ENCODE measurements at places on chromosomes 1 and 21.
A peak's percentile ranks its signal among the peaks of the same experiment; 100 is the strongest.

DNA sequence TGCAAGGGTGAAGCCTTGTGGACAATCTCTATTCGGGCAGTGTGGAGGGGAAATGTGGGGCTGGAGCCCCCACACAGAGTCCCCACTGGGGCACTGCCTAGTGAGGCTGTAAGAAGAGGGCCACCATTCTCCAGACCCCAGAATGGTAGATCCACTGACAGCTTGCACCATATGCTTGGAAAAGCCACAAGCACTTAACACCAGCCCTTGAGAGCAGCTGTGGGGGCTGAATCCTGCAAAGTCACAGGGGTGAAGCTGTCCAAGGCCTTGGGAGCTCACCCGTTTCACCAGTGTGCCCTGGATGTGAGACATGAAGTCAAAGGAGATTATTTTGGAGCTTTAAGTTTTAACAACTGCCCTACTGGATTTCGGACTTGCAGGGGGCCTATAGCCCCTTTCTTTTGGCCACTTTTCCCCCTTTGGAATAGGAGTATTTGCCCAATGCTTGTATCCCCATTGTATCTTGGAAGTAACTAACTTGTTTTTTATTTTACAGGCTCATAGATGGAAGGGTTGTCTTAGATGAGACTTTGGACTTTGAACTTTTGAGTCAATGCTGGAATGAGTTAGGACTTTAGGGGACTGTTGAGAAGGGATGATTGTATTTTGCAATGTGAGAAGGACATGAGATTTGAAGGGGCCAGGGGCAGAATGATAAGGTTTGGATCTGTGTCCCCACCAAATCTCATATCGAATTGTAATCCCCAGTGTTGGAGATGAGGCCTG, 16.3 kb upstream of the COL6A1 start:
- no peaks in the 10 kb centered on the region for H3K27me3 ChIP-seq
- DNase-seq = no peak
- no peak overlapping the region for H3K27ac ChIP-seq

DNA sequence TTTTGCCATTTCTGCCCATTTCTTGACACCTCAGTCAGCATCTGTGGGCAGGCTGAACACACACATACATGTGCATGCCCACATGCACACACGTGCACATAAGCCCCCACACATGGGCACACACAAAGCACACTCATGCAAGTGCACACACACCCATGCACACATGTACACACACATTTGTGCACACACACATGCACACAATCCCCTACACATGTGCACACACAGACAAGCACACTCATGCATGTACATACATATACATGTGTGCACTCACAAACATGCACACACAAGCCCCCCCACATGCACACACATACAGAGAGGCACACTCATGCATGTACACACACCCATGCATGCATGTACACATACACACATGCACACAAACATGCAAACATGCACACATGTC, 83.5 kb upstream of the ACTRT2 start:
- H3K4me1 ChIP-seq = no peaks in the 10 kb centered on the region
- no peaks in the 10 kb centered on the region for H3K27me3 ChIP-seq
- no peaks in the 10 kb centered on the region for H3K36me3 ChIP-seq
- no peak overlapping the region for H3K4me3 ChIP-seq
- DNase-seq = no peak

DNA sequence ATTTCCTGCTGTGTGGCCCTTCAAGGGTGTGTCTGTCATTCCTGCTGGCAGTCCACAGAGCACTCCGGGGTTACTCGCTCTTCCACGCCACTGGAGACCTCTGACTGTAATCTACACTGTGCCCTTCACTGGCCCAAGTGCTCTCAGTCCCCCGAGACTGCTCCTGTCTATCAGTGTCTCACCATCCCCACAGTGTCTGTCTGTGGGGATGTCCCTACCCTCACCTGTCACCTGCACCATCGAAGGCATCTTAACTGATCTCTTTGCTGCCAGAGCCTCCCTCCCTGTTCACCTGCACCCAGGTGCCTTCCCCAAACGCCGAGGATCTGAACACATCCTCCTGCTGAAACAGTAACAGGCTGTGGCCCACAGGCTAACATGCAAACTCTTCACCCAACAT, 136.7 kb downstream of the MATN1 start:
- no peaks in the 10 kb centered on the region for H3K36me3 ChIP-seq
- H3K4me3 ChIP-seq = no peak overlapping the region
- H3K4me1 ChIP-seq = no peaks in the 10 kb centered on the region
- DNase-seq = no peak
- no peak overlapping the region for H3K27ac ChIP-seq

DNA sequence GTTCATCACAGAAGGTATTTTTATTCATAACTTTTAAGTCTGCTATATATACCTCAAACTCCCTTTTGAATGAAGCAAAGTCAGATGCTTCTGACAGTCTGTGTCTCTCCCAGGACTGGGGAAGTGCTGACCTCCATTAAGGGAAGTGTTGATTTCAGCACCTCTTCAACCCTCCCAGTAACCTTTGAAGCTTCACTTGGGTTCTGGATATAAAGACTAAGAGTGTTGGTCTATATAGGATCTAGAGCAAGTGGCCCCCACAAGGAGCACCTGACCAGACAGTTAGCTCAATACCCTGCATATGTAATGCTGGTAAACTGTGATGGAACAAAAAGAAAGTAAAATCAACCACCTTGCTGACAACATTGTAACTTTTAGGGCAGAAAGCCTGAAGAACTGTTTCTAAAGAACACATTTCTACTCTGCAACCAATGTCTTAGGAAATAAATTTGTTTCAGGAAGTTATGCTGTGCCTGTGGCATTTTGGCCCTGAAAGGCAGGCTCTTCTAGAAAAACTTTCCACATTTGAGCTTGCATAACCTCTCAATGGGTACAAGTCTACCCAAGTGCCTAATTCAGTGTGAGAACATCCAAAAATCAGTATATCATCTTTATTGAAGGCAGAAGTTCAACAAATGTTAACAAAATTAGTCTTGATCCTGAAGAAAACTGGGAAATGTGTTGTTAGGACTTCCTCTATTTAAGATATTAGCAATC, 865 bp upstream of the PTPN22 start:
- no peak overlapping the region for H3K4me3 ChIP-seq
- DNase-seq = no peak
- no peaks in the 10 kb centered on the region for H3K36me3 ChIP-seq
- H3K4me1 ChIP-seq = no peaks in the 10 kb centered on the region
- H3K27ac ChIP-seq = peak overlapping the region; percentile 50
- no peaks in the 10 kb centered on the region for H3K27me3 ChIP-seq
